ENCODE measurements at places on chromosomes 13 and 19. TPM values are rescaled to one million over a fixed set of nuclear protein-coding genes. Genes with fewer than 3 reads are reported as not detected.

The PSG7 gene
- not detected for total RNA-seq

The THSD8 gene
- total RNA-seq = 34.7 TPM

DNA sequence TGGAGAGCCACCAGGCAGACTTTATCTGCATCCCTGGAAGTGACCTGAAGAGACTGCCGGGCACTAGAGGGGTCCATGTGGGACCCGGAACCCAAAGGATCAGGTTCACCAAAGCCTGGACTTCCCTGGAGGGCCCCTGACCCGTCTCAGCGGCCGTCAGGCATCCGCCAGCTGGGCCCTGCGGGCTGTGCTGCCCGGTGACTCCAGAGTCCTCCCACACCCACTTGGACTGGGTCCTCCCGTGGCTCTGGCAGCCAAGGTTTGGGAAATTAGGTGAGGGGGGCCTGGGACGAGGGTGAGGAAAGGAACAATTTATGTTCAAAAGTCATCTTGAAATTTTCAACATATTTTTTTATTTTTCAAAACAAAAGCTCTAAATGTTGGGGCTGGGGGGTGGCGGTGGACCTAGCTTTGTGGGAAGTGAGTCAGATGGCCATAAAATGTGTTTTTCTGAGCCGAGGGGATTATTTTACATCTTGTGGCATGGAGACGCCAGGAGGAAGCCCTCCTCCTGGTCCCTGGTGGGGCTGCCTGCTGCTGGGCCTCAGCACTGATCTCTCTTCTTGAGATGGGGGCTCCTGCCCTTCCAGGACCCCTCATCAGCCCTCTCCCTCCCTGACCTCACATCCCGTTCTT, 20.2 kb downstream of the CEBPA start:
- H3K27me3 ChIP-seq = peaks cover 5% of the 10 kb centered on the region
- H3K27ac ChIP-seq = no peak overlapping the region
- peaks cover 22% of the 10 kb centered on the region for H3K4me1 ChIP-seq
- no peaks in the 10 kb centered on the region for H3K36me3 ChIP-seq
- no peak for DNase-seq

- no peaks in the 10 kb centered on the region for H3K36me3 ChIP-seq
- no peak overlapping the region for H3K27ac ChIP-seq
- DNase-seq = no peak
These were observed 5.5 kb upstream of the SERP2 start for GRCh38 chr13:44368062-44368591.

DNA sequence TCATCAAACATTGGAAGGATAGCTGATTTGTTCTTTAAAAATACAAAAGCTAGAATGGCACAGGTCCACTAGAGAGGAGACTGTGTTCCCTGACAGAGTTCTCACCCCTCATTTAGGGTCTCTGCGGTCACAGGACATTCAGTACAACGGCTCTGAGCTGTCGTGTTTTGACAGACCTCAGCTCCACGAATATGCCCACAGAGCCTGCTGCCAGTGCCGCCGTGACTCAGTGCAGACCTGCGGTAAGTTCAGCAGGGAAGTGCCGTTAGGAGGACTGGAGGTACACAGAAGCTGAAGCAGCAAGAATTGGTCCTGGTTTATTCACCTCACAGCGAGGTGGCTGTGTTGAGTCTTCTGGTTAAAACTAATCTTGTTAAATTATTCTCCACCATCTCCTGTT, 90.0 kb downstream of the TNFRSF19 start:
- H3K4me1 ChIP-seq = peaks cover 16% of the 10 kb centered on the region
- H3K36me3 ChIP-seq = peaks cover 48% of the 10 kb centered on the region
- H3K4me3 ChIP-seq = no peak overlapping the region
- H3K27me3 ChIP-seq = no peaks in the 10 kb centered on the region
- no peak for DNase-seq

DNA sequence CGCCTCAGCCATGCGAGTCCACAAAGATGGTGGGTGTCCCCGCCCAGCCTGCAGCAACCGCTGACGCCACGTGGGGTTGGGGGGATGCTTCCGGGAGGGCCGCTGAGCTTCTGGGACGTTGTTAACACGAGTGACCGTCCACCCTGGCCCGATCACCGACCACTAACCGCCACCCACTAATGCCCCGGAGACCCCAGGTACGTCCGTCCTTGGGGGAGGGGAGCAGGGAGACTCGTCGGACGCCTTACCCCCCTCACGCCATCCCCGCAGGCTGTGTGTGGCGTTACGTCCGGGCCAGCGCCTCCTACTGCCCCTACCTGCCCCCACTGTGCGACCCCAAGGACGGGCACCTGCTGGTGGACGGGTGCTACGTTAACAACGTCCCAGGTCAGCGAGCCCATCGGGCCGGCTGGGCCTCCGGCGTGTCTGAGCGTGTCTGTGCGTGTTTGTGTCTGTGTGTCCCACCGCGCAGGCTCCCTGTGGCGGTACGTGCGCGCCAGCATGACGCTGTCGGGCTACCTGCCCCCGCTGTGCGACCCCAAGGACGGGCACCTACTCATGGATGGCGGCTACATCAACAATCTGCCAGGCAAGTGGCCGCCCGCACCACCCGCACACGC, 21.3 kb downstream of the PNPLA6 start:
- no peaks in the 10 kb centered on the region for H3K27me3 ChIP-seq
- H3K4me1 ChIP-seq = no peaks in the 10 kb centered on the region
- no peak for DNase-seq
- H3K4me3 ChIP-seq = no peak overlapping the region

GRCh38 chr13:42981317-42981716, 10.7 kb downstream of the EPSTI1 start:
- no peak overlapping the region for H3K27ac ChIP-seq
- H3K27me3 ChIP-seq = no peaks in the 10 kb centered on the region

All from neural crest cell (in vitro differentiated cells).